Cardiac muscle cell (in vitro differentiated cells and primary cell): ENCODE measurements at places on chromosomes 1 and 21. TPM values are rescaled to one million over a fixed set of nuclear protein-coding genes. Genes with fewer than 3 reads are reported as not detected.
A peak's percentile ranks its signal among the peaks of the same experiment; 100 is the strongest.

The CTSS gene
- 0.03 TPM in 1 of 2 replicates, not detected in the other for total RNA-seq

The BCAN gene
- total RNA-seq, result 0.86 and 1.2 TPM in 2 replicates

The MPL gene
- not detected in 2 replicates for total RNA-seq

- H3K36me3 ChIP-seq, result no peaks in the 10 kb centered on the region
- no peak overlapping the region for H3K4me3 ChIP-seq
- H3K27me3 ChIP-seq, result no peaks in the 10 kb centered on the region
These were observed 88.9 kb downstream of the TMEM53 start for GRCh38 chr1:44585315-44585920.

DNA sequence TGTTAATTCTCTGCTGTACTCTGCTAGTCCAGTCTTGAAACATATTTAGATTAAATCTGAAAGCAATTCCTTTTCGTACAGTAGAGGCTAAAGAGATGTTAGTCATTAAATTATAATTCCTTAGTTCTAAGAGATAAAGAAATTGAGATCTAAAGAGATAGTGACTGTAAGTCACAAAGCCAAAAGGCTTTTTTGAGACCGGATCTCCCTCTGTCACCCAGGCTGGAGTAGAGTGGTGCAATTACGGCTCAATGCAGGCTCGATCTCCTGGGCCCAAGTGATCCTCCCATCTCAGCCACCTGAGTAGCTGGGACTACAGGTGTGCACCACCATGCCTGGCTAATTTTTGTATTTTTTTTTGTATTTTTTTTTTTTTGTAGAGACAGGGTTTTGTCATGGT, 64.7 kb downstream of the TPR start:
- no peak for DNase-seq
- H3K36me3 ChIP-seq, result peaks cover 36% of the 10 kb centered on the region
- no peaks in the 10 kb centered on the region for H3K4me1 ChIP-seq

GRCh38 chr1:12336413-12336812, 106.6 kb downstream of the VPS13D start:
- H3K27ac ChIP-seq, result no peak overlapping the region
- DNase-seq, result peak; percentile 12
- H3K27me3 ChIP-seq, result no peaks in the 10 kb centered on the region
- H3K36me3 ChIP-seq, result peaks cover 3% of the 10 kb centered on the region
- no peak overlapping the region for H3K4me3 ChIP-seq
- peaks cover 44% of the 10 kb centered on the region for H3K4me1 ChIP-seq

DNA sequence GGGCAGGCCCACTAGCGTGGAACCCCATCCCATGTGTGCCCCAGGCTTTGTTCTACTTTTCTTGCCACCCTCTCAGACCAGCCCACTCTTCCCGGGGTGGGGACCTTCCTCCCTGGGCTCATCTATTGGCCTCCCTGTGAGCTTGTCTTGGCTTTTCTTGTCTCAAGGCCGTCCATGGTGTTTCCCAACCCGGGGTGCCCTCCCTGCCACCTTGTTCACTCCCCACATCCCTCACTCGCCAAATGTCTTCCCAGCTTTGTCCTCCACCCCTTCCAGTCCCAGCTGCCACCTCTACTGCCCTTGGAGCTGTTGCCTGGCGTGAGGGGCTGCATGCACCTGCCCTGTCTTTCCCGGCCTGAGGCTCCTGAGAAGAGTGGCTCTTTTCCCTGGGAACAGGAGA, 18.4 kb downstream of the LRRC71 start:
- DNase-seq, result no peak
- no peaks in the 10 kb centered on the region for H3K4me1 ChIP-seq
- H3K27me3 ChIP-seq, result no peaks in the 10 kb centered on the region
- no peak overlapping the region for H3K4me3 ChIP-seq
- H3K27ac ChIP-seq, result no peak overlapping the region
